SW 1271 (cell line): ENCODE measurements at places on chromosomes 4 and X.

DNA sequence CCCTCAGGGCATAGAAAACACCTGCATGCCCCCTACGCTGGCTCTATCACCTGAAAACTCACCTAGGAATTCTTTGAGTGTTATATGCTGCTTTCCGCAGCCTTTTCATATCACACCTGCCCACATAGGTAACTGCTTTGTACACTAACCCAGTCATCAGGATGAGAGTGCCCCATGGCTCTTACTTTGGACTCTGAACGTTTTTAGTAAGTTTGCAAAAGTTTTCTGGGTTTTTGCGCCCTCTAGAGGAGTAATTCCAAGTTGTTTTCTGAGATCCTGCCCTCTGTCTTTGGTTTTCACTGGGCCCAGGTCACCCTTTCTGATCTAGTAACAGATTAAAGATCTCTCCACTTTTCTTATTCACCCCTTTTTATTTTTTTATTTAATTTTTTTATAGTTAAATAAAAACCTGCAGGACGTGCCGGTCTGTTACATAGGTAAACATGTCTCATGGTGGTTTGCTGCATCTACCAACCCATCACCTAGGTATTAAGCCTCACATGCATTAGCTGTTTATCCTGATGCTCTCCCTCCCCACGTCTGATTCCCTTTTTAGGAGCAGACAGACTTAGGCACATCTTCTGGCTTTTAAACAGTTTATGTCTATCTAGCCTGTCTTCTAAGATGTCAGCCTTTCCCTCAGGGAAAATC is 139.2 kb downstream of the NWD2 start:
- peak; percentile 38 for DNase-seq

GRCh38 chr4:23333556-23333945 is 556.3 kb downstream of the PPARGC1A start:
- DNase-seq = no peak

- no peak for DNase-seq
Observed at GRCh38 chr4:4417886-4418285, 31.0 kb downstream of the NSG1 start.

- DNase-seq = no peak
Observed at GRCh38 chr4:76276813-76277212, 25.3 kb downstream of the FAM47E start.

DNA sequence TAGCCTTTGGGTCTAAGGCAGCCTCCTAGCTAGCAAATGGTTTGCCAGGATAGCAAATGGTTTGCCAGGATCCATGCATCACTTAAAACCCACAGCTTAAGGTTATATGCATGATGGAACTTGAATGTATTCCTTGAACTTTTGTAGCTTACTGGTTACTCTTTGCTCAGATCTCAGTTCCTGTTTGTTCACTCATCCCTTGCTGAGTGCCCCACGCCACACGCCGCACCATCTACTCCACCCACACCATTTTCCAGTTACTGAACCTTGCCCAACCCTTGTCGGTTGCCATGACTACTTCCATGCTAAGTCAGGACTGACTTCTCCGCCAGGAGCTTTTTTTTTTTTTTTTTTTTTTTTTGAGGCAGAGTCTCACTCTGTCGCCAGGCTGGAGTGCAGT is 29.5 kb upstream of the XIAP start:
- DNase-seq = no peak
